ENCODE measurements at places on chromosomes 6 and 20.

DNA sequence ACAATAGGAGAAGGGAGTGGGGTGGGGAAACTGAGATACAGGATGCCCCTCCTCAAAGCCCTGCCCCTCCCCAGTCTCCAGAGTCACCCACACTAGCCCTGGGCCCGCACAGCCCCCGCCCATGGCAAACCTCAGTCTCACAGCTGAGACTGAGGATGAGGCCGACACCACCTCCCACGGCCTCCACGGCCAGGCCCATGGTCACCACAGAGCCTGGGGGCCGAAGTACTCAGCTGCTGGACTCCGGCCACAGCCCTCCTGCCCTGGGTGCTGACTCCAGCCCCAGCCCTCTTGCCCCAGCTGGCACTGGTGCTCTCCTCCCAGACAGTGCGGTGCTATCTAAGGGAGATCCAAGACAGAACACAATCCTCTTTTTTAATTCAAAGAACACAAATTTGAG is 176.1 kb downstream of the TTLL2 start:
- no peak for DNase-seq

- DNase-seq = no peak
Observed at GRCh38 chr6:165702669-165703068, 39.6 kb upstream of the PDE10A start.

GRCh38 chr6:127023001-127023778 is 95.3 kb upstream of the RSPO3 start:
- DNase-seq = no peak

DNA sequence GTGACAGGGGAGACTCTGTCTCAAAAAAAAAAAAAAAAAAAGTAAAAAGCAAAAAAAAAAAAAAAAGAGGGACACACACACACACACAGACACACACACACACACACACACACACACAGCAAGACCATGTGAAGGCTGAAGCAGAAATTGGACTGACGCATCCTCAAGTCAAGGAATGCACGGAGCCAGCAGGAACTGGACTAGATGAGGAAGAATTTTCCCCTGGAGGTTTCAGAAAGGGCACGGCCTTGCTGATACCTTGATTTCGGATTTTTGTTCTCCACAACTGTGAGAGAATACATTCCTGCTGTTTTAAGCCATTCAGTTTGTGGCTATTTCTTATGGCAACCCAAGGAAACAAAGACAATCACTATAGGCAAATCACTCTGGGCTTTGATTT is 176.9 kb upstream of the SALL4 start:
- DNase-seq = no peak

All from D341Med (cell line).